ENCODE measurements at places on chromosomes 2 and 18.

DNA sequence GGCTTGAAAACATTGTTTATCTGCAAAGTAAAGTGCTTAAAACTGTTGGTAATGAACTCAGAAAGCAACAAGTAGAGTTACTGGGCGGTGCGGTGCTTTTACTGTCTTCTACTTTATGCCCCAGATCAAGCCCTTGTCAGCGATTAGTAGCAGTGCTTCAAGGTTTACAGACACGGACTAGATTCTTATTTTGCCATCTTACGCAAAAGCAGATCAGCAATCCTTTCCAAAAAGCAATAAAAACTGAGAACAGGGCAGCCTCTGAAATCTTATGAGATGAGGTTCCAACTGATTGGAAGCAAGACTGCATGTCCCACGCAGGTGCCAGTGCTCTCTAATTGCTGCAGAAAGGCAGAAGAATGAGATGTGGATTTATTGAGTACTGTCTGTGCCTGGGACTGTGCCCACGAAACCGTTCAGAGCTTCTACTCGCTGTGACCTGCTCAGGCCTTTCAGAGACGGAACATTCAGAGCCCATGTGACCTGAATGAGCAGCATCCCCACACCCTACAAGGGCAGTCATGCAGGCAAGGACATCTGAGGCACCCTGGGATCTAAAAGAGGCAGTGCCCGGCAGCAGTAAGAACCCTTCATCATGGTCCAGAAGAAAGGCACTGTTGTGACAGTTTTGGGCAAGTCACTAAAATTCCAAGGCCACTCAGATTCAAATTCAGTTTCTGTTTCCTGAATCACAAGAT lies 15.7 kb downstream of the COL4A3 start:
- DNase-seq, result no peak

DNA sequence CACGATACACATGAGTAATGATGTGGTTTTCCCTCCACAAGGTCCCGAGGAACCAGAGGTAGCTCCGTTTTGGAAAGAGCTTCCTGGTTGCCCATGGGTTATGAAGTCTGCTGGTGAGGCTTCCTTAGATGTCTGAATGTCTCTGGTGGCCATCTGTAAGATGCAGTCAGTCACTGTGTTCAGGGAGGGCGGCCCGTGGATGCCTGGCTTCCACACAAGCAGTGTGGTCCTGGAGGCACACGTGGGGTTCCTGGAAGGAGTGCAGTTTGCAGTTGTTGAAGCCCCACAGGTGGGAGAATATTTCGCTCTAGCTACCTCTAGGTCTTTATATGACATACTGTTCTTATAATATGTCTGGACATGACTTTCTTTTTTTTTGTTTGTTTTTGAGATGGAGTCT lies 209.0 kb downstream of the FAM210A start:
- no peak for DNase-seq

DNA sequence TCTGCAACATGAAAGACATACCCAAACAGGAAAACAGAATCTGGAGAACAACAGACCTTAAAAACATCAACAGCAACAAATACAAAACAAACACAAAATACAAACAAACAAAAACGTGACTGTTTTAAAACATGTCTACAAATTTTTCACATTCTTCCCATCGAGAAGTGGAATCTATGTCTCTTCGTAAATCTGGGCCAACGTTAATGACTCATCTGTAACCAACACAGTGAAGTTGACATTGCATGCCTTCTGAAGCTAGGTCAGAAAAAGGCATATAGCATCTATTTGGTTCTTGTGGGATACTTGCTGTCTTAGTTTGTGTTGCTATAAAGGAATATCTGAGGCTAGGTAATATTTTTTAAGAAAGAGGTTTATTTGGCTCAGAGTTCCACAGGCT lies 269.0 kb upstream of the FBXO11 start:
- DNase-seq, result no peak

GRCh38 chr2:38030635-38031355 lies 45.2 kb downstream of the CYP1B1 start:
- no peak for DNase-seq

DNA sequence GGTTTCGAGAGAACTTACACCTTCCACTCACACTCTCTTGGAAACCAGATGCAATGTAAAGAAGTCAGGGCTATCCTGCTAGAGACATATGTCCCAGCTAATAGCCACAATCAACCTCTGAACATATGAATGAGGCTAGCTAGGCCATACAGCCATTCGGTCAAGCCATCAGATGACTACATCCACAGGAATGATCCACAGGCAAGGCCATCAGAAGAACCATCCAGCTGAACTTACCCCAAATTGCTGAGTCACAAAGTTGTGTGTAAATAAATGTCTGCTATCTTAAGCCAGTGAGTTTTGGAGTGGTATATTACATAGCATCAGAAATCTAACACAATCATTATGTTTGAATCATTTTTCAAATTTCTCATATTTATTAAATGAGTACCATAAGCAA lies 5.2 kb upstream of the SPAST start:
- no peak for DNase-seq

GRCh38 chr2:46485002-46485401 lies 5.6 kb downstream of the TMEM247 start:
- DNase-seq, result no peak

- no peak for DNase-seq
Observed at GRCh38 chr2:223235986-223236385, 184.0 kb downstream of the KCNE4 start.

DNA sequence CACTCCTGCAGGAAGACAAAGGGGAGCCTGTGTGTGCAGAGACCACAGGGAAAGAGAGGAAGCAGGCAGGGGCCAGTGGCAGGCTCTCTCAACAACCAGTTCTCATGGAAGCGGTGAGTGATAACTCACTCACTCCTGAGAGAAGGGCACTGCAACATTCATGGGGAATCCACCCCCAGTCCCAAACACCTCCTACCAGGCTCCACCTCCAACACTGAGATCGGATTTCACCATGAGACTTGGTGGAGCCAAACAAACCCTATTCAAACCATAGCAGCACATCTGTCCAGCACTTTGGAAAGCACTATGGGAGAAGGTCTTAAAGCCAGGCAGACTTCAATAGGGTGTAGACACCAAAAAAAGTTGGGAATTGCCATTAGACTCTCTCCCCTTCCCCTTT lies 345.7 kb upstream of the SPRED2 start:
- DNase-seq, result no peak

DNA sequence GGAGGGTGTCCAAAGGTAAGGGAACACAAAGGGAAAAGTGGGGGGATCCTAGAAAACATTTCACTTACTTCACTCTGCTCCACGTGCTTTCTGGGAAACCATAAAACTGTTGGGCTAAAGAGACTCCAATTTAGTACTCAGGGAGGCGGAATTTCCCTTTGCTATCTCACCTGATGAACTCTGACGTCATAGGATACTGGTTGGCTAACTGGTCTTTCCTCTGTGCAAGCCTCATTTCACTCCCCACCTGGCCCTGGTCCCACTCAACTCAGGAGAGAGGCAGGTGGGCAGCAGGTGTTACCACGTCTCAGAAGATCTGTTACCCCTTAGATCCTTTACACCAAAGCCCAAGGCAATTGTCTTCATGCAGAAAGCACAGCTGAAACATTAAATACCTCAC lies 51.8 kb upstream of the PMAIP1 start:
- no peak for DNase-seq

DNA sequence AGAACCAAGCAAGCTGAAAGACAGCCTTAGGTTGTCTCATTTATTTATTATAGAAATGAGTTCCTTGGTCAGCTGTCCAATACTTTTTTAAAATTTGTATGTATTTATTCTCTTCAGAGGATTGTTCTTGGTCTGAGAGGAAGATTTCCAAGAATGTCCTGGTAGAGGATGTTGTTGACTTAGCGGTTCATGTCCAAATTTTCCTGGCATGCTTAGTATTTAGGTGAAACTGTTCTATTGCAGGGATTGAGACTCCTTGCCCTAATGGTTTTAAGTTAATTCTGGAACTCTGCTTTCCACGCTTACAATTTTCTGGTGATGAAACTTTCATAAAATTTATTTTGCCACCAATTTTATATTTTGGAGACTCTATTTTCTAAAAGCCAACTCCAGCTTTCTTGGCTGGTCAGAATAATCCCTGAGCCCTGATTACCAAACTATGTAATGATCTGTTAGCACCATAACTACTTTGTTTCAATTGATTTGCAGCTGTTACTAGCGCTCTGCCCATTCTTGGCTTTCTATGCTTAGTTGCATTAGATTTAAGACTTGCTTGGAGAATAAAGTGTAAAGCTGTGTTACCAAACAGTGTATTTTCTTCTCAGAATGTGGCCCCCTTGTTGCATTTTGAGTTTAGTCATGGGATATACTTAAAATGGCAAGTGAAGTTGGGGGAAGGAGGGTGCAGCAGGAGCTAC lies 1868.8 kb upstream of the CELF4 start:
- DNase-seq, result no peak

DNA sequence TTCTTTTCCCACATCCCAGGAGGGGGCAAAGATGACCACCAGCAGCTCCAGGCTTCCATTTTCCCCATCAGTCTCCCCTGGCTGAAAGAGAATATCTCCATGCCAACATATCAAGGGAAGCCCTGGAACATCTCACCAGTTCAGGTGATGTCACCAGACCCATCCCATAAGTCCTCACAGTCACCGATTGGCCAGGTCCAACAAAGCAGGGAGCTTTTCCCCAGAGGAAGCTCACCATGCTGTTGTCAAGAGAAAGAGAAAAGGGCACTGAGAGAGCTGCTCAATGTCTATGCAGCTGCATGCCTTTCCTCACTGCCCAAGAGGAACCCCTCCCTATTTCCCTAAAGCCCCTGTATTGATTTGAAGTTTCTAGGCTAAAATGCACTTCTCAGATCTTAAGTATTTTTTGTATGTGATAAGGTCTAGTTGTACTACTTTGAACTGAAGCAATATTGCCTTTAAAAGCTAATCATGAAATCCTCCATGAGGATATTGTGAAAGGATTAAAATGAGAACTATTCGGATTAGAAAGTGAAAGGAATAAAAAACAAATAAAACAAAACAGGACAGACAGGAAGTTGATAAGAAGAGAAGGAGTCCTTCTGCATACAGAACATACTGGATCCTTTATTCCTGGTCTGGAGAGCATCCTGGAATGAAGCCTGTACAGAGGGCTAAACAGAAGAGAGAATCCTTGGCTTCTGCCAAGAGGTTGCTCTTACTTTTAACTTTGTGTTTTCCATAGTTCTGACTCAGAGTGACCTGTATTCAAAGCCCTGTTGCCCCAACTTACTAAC lies 45.2 kb upstream of the CTIF start:
- no peak for DNase-seq
